ENCODE measurements at places on chromosomes 1 and 21.
A peak's percentile ranks its signal among the peaks of the same experiment; 100 is the strongest.

GRCh38 chr1:21305155-21305899 is 15.1 kb upstream of the ECE1 start:
- no peak for DNase-seq

DNA sequence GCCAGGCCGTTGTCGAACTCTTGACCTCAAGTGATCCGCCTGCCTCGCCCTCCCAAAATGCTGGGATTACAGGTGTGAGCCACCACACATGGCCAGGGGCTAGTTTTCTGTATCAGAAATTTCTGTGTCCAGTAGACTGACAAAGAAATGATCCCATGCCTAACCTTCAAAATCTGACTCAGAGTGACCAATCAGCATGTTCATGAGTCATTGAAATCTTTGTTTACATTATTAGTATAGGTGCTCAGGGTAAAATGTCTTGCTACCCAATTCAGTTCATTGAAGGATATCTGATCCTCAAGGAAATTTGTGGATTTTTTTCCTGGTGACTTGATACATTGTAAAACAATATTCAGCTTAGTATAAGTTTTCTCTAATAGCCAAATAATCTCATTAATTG is 11.0 kb upstream of the LDLRAD2 start:
- no peak for DNase-seq

- DNase-seq: peak; percentile 50
Measured at GRCh38 chr1:245197911-245198379, 43.2 kb downstream of the KIF26B start.

GRCh38 chr1:44644806-44645205 is 29.5 kb downstream of the TMEM53 start:
- DNase-seq: no peak

DNA sequence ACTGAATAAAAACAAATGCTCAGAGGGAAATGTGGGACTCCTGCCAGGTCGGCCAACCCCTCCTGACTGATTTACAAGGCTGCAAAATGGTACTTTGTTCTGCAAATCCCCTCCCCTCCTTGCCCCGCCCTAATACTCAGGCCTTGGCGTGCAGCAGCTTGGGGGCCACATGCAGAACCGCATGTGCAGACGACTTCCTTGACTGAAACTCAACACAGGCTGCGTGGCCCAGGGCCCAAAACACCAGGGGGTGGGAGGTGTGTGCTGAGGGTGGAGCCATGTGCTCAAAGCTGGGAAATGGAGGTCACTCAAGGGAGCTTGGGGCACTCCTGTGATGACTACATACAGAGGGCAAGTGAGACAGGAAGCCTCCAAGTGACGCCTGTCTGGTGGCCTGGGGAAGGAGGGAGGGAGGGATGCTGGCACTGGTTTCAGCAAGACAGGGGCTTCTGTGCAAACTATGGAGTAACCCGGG is 87.2 kb downstream of the MRPL37 start:
- DNase-seq: no peak

DNA sequence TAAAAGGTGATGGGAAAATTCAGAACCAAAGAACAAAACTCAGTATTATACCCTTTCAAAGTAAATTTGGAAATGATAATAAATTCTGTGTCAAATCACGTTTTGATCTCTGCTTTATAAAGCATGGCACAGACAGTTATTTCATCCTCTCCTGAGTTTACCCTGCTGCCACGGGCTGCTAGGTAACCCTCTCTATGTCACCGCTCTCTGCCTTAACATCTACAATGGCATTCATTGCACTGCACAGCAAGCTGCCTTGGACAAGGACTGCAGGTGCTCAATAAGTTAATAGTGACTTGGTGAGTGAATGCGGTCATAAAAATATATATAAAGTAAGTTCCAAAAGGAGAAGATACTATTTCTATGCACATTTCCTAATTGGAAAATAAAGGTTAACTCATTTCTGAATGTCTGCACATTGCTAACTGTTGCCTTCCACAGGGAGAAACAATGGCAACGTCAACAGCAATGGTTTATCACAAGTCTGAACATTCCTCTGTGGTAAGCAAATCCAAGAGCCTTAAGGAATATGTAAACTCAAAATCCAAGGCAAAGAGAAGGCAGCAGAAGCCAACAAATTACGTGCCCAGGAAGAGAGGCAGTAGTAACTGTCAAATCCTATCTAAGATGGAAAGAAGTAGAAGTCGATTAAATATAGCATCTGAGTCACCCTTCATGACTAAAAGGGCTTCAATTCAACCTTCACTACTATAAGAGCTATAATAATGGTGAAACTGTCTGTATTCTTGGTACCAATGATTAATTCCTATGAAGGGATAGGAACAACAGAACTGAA is 19.4 kb downstream of the FYB2 start:
- DNase-seq: no peak

DNA sequence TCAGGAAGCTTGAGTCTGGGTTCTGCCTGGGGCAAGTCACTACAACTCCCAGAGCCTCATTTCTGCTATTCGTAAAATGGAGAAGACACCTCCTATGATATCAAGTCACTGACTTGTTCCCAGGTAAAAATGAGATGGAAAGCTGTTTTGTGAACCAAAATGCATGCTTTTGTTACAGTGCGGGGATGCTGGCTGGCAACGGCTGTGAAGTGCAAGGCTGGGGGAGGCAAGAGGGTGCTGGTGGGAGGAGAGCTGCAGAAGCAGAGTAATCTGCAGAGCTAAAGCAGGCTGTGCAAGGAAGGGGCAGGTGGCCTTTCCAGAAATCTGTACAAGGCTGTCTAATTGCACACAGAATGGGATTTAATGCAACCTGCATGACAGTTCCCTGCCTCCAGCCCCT is 150.9 kb downstream of the CNIH3 start:
- DNase-seq: no peak

- no peak for DNase-seq
Measured at GRCh38 chr1:25785333-25786067, 14.5 kb upstream of the SELENON start.

DNA sequence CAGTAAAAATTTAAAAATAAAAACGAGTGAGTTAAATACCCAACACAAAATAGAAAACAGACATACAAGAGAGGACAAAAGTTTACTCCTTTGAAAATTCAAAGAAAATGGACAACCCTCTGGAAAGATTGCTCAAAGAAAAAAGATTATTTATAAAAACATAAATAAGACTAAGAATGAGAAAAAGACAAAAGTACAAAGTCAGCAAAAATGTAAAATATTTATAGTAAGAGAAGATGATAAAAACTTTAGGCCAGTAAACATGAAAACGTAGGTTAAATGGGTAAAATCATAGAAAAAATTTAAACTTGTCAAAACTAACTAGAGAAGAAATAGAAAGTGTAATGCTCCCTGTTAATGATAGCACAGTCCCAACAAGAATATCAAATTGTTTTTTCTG is 31.9 kb upstream of the SLC45A1 start:
- DNase-seq: no peak

GRCh38 chr21:28761674-28762356 is 230.9 kb downstream of the LTN1 start:
- DNase-seq: no peak

- no peak for DNase-seq
Measured at GRCh38 chr1:39391691-39392679, 99.5 kb upstream of the BMP8A start.

- no peak for DNase-seq
Measured at GRCh38 chr1:184647471-184647870, 107.2 kb downstream of the EDEM3 start.

DNA sequence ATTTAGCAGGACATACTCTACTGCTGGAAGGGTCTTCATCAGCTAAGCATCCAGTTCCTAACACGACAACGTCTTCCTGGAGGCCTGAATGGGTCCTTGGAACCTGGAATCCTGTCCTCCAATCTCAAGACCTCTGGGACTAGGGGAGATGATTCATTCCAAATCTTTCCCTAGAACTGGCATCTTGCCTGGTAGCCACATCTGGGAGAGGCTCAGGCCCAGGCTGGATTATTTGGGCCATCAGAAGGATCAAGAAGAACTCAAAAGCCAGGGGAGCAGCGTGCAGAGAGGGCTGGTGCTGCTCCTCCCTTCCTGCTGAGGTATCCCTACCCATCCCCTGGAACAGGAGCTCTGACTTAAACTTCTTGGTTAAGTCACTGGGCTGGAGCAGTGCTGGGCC is 2.8 kb upstream of the PHLDA3 start:
- no peak for DNase-seq

DNA sequence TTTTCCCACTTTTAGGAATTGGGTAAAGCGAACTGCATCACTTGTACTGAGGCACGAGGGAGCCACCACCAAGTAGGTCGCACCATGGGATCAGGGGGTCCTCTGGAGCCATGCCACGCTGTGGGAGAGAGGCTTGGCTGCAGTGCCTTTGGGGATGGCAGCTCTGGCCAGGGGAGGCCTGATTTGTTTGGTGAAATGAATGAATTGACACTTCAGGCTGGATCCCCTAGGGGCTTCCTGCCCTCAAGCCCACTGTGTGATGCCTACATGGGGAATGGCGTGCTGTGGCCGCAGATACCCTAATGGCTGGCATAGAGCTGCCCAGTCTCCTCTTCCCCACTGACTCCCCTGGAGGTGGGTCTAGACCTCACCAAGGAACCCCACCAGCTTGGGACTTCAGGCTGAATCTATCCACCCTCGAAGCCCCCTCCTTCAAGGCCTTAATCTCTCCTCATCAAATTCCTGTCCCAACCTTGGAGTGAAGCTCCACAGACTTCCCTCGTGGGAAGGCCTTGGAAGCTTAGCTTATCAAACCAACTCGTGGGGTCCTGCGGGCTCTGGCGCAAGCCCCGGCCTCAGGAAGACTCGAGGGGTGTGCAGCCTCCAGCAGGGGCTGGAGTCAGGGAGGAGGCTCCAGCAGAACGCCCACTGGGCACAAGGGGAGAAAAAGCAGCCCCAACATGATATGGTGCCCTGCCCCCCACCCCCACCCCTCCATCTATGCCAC is 64.6 kb downstream of the VWA5B1 start:
- no peak for DNase-seq

GRCh38 chr1:195946500-195946899 is 661.7 kb downstream of the KCNT2 start:
- DNase-seq: no peak

DNA sequence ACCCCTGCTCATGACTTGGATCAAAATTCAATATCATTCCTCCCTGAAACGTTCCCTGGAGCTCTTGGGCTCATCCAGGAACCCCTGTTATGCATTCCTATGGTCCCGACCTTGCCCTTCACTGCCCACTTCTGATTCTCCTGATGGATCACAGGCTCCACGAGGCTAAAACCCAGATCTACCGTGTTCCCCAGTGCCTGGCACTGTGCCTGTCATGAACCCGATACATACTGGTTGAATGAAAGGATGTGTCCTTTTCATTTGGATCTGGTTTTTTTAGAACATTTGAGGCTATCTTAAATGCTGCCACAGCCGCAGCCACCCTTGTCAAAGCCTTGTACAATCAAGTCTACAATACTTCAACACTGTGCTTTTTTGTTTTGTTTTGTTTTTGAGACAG is 22.2 kb upstream of the OPRD1 start:
- DNase-seq: no peak

DNA sequence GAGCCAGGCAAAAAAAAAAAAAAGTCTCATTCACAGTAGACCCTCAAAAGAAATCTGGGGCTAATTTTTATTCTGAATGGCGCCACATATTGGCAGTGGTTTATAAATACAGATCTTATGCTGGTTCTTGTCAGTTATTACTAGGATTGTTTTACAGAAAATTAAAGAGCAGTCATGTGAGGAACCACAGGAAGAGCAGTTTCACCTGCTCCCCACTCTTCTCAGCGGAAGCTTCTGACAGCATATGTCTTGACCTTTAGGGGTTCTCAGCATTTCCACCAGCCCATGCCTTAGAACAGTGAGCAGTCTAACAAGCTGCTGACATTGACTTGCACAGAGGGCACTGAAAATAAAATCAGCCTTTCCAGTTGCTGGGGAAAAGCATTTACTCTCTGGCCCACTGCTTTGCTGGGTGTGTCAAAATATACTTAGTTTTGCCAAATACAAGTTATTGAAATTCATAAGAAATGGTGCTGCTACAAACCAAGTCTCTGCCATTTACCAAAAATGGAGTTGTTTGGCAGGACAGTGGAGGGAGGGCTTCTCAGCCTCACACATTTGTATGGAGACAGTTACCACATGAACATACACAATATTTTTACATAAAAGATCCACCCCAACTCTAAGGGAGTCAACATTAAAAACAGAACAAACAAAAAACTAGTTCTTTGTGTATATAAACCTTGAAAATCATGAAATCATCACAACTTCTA is 144.2 kb downstream of the SYT2 start:
- DNase-seq: peak; percentile 90

- DNase-seq: no peak
Measured at GRCh38 chr1:195754874-195755273, 853.4 kb downstream of the KCNT2 start.

DNA sequence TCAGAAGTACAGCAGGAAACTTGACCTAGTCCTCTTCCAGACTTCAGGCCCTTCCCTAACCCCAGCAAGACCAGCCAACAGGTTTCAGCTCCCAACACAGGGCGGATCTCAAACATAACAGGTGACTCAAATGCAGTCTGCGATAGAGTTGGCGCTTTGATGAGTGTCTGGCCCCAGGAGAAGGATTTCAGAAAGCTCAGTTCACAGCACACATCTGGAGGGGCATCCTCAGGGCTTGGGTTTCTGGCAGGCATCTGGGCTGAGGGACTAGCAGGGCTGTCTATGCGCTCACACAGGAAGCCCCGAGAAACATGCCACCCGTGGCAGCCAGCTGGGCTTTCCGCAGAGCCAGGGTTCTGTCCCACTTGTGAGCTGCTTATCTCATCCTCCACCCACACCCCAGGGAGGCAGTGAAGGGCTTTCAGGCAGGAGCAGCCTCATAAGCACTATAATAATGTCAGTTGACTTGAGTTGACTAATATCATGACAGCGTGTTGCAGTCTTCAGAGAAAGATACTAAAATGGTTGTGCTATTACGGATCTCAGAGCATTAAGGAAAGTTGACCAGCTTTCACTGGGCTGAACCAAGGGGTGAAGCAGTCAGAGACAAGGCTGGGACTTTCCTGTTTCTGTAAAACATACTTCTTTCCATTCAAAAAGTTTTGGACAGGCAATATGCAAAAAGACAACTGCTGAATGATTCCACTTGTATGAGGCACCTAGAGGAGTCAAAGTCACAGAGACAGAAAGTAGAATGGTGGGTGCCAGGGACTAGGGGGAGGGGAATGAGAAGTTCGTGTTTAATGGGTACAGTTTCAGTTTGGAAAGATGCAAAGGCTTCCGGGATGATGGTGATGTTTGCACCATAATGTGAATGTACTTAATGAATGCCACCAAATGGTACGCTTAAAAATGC is 233.0 kb upstream of the IRF2BP2 start:
- DNase-seq: no peak

GRCh38 chr1:109846162-109846561 is 64.5 kb upstream of the CSF1 start:
- no peak for DNase-seq

DNA sequence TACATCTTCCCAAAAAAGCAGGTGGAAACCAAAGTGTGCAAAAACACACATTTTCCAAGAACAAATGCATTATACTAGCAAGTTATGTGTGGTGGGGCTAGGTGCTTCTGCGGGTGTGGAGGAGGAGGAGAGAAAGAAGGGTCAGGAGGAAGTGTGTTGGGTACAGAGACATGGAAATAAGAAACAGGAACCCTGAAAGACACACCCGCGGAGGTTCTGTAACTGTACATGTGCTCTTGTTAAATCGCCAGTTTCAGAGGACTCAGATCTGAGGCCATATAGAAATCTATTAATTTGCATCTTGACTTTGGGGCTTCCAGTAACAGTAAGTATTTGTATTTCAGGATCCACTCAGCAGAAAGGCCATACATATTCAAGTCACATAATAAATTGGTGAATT is 30.9 kb downstream of the ERG start:
- no peak for DNase-seq

Data from MM.1S (cell line).